ENCODE measurements at places on chromosomes 16 and 17.
A peak's percentile ranks its signal among the peaks of the same experiment; 100 is the strongest.

GRCh38 chr17:57391076-57391825, 134.9 kb downstream of the MSI2 start:
- no peak for DNase-seq

GRCh38 chr16:3188925-3189825, 1.2 kb downstream of the OR1F1 start:
- peak; percentile 62 for DNase-seq

GRCh38 chr17:41739661-41740352, 5.4 kb upstream of the HAP1 start:
- no peak for DNase-seq

DNA sequence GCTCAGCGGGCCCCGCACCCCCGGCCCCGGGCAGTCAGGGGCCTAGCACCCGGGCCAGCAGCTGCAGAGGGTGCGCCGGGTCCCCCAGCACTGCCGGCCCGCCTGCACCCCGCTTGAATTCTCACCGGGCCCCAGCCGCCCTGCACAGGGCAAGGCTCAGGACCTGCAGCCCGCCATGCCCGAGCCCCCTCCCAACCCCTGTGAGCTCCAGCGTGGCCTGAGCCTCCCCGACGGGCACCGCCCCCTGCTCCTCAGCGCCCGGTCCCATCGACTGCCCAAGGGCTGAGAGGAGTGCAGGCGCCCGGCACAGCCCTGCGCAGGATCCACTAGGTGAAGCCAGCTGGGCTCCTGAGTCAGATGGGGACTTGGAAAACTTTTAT, 1.7 kb upstream of the BRCA1 start:
- DNase-seq, result no peak

DNA sequence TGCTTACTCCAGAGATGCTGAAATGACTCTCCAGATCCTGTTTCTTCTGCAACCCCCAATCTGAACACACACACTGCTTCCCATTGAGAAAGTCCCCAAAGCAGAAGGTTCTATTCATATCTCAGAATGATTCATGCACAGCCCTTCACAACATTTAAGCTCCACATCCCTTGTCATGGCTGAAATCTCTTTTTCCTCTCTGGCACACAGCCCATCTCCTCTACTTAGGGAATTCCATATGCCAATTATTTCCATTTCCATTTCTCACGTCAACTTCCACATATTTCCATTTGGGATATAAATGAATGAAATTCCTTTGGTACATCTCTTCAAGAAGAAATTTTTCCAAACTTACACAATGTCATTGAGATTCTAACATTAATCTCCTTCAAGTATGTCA, 119.6 kb downstream of the CDH11 start:
- peak; percentile 68 for DNase-seq

Measured in fibroblast of gingiva (primary cell).